Stimulated activated CD8-positive, alpha-beta memory T cell treated with anti-CD3 and anti-CD28 coated beads, Interleukin-7, amount 100 ng/mL, for 24 hours (primary cell): ENCODE measurements at places on chromosomes 6 and 20.

- no peak for DNase-seq
These were observed 3.1 kb downstream of the SLC23A2 start for GRCh38 chr20:4998160-4998651.

- no peak for DNase-seq
These were observed 155.8 kb downstream of the GRM1 start for GRCh38 chr6:146184701-146185100.

- DNase-seq: no peak
These were observed 192.4 kb downstream of the ZMYND8 start for GRCh38 chr20:47164140-47164539.

GRCh38 chr6:1916334-1917070 lies 306.8 kb downstream of the FOXC1 start:
- DNase-seq: no peak

- DNase-seq: no peak
These were observed 19.2 kb downstream of the MRPS18A start for GRCh38 chr6:43668151-43669028.

- no peak for DNase-seq
These were observed 193.4 kb upstream of the CDYL start for GRCh38 chr6:4582506-4583417.

DNA sequence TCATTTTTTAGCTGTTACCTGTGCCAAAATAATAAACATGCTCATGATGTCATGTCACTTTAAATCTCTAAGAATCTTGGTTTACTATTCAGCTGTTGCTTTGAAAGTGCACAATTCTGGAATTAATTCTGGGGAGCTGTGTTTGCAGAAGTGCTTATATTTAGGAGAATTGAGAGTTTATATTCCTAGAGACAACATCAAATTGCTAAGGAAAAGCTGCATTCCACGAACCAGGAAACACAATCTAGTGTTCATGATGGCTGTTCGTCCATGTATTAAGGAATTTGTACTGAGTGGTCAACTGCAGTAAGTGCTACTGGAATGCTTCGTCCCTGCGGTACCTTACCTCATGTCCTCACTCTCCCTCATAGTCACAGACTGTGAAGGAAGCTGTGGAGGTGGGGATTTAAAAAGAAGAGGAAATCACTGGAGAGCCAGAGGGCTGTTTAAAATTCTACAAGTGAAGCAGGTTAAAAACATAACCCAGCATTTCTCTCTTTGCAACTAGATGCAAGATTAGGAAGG lies 161.0 kb downstream of the TRMT11 start:
- no peak for DNase-seq

DNA sequence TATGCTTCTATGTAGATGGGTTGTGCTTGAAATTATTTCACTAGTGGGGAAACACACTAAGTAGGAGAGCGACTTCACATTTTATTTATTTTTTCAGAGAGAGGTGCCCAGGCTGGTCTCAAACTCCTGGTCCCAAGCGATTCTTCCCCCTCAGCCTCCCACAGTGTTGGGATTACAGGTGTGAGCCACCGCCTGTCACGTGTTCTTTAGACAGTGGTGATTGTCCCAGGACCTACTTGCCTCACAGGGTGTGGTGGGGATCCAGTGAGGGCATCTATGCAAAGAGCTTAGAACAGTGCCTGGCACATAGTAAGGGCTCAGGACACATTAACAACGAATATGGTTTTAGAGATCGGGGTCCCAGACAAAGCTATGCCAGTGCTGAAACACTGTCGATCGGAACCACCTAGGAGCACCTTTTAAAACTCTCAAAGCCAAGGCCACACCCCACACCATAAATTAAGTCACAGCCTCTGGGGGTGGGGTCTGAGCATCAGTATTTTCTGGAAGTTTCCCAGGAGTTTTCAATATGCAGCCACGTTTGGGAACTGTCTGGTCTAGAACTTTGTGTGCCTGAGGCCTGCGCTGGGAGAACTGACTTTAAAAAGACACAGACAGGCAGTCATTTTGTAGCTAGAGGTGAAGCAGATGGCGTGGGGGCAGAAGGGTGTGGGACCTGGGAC lies 4.8 kb upstream of the BCAS4 start:
- DNase-seq: no peak

DNA sequence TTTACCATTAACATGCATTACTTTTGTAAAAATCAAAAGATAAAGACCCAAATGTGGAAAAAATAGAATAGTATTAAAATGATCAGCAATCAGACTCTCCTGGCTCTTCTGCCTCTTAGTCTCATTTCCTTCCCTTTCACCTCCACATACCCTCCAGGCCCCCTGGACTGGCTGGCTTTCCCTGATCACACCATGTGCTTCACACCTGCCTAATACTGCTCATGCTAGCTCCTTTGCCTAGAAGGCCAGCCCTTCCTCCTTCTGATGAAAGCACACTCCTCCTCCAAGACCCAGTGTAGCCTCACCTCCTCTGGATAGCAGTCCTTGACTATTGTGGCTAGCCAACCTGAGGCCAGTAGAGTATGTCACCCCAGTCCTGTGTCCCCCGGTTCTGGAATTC lies 182.0 kb upstream of the HEY2 start:
- no peak for DNase-seq

DNA sequence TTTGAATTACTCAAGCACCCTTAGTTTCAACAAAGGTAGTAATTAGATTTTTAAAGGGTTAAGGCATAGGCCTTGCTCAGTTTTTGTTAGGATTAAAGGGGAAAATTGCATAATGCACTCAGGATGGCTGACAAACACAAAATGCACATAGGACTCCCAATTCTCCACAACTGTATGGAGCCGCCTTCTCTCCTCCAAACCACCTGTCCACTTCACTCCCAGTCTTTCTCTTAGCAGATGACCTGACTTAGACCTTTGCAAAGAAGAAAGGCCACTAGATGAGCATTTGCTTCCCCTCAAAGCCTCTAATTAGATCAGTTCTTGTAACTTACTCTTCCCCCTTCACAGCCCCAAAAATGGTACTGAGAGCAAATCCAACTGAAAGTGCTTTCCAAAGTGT lies 20.1 kb downstream of the NSFL1C start:
- DNase-seq: no peak

DNA sequence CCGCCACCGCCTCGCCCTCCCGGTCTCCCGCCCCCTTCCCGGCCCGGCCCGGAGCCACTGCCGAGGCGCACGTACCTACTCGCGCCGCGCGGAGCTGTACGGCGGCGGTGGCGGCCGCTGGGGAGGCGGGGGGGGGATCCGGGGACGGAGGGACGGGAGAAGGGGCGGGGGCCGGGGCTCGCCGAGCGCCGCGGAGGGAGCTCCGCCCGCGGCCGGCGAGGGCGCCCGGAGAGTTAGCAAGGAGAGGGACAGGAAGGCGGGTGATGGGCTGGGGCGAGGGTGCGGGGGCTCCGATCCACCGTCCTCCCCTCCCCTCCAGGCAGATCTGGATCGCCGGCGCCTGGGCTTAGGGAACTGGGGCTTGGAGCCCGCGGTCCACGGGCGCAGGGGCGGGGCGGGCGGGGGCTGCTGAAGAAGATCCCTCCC lies 548 bp upstream of the TMEM74B start:
- no peak for DNase-seq

- DNase-seq: no peak
These were observed 11.4 kb upstream of the DOK5 start for GRCh38 chr20:54464003-54464402.

GRCh38 chr6:30981942-30982772 lies 1.4 kb upstream of the MUC21 start:
- no peak for DNase-seq

GRCh38 chr20:47703748-47704147 lies 81.5 kb downstream of the SULF2 start:
- no peak for DNase-seq

- DNase-seq: no peak
These were observed 137.5 kb upstream of the SLC24A3 start for GRCh38 chr20:19074828-19075516.

- DNase-seq: no peak
These were observed 9.1 kb upstream of the INSM1 start for GRCh38 chr20:20358801-20359200.

DNA sequence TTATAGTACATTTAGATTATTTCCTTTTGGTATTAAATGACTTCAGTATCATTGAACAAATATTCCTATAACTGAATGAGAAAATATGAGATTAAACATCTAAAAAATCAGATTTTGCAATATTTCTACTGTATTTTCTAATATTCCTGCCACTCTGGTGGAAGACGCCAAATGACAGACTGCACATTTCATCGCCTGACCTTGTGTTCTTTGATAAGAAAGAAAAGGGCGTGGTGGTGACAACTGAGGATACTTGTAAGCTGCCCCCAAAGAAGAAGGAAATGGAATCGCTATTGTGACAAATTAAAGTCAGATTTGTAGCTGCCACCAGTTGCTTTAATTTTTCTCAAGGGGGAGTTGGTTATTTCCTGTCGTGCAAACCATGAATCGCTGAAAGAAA lies 131.3 kb downstream of the MTFR2 start:
- no peak for DNase-seq

GRCh38 chr6:41162687-41163418 lies at the start of gene TREM2:
TSS of gene TREM2 (minus strand) at chr6:41163116. CDS start at chr6:41163082, 34 bp downstream.
- DNase-seq: no peak

DNA sequence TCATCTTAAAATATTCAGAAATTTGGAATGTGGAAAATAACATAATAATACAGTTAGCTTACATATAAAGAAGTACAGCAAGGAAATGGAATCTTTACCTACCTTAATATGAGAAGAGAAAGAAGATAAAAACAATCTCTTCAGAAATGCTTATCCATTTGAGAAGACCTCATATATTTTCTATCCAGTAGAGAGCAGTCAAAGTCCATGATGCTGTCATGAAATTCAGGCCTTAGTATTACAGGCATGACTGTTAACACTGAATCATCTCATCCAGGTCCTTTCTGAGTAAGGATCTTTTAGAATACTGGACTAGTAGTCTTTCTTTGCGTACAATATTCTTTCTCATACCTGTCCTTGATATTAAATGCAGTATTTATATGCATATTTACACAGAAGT lies 713.4 kb downstream of the CD109 start:
- DNase-seq: no peak

- DNase-seq: no peak
These were observed 187.8 kb downstream of the MYLK4 start for GRCh38 chr6:2562721-2563451.

GRCh38 chr6:108260126-108260808 lies 573 bp downstream of the SNX3 start:
- DNase-seq: no peak

- DNase-seq: no peak
These were observed 132.6 kb downstream of the GPR63 start for GRCh38 chr6:96704713-96705112.

GRCh38 chr6:127100510-127101140 lies 17.8 kb upstream of the RSPO3 start:
- no peak for DNase-seq

GRCh38 chr6:38686270-38687042 lies 16.5 kb downstream of the GLO1 start:
- DNase-seq: no peak

DNA sequence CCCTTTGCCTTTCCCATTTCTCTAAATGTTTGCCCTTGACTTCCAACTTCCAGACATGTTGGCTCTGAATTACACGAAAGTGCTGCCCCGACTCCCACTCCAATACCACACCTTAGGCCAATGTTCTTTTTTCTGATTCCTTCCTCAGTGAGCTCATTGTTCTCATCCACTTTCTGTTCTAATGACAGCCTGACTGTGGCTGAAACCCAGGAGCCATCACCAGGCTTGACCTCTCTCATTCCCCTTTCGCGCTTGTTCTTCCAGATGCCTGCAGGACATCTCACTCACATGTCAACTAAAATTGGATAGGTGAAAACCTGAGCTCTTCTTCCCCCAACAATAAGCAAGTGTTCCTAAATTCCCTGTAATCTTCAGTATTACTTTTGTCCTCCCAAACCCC lies 40.4 kb downstream of the PTPRK start:
- DNase-seq: no peak

GRCh38 chr6:35091346-35092083 lies 49.6 kb downstream of the TCP11 start:
- DNase-seq: no peak
